ENCODE measurements at places on chromosomes 12 and 14.

DNA sequence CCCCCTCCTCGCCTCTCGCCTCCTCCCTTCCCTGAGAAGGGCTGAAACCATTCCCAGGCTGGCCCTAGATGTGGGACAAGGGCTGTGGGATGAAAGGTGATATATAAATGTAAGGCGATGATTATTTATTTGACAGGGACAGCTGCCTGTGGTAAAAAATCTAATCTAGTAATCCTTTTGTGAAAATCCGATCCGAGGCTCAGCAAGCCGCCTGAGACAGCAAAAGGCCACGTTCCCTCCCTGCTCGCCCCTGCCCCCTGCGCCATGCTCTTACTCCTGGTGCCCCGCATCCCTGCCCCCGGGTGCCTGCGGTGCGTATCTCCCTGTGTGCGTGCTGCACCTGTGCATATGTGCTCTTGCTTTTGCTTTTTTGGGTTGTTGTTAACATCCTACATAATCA, 65.2 kb downstream of the TSPAN9 start:
- no peak for DNase-seq

- peak; percentile 47 for DNase-seq
Observed at GRCh38 chr12:130164216-130164542, 1.9 kb downstream of the FZD10 start.

DNA sequence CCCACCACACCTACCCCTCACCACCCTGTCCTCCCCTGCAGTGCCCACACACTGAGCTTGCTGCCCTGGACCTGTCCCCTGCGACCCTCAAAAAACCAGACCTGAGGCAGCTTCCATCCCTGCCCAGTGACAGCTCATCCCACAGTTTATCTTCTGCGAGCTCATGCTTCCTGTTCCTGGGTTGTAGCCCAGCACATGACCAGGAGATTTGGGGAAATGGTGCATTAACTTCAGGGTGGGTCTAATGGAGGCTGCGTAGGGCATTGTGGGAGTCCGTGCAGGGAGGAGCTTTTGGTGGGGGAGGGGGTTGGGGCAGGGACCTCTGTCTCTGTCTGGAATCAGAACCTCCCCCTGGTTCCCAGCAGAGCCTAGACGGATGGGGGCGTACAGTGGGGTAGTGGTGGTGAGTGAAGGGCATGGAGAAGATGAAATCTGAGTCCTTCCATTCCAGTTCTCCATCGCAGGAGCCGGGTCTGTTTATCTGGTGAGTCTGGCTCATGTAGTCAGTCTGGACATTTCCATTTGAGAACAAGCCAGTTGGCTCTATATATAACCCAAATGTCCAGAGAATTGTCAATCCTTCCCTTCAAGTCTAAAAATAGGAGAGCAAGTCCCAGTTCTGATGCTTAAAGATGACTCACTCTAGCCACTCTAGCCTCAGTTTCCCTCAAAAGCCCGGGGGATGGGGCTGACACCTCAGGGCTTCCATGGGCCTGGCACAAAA, 270.9 kb downstream of the CACNA1C start:
- no peak for DNase-seq

GRCh38 chr12:89251342-89252271, 100.7 kb downstream of the DUSP6 start:
- DNase-seq = no peak

- DNase-seq = no peak
Observed at GRCh38 chr12:53197011-53197640, 9.9 kb downstream of the ITGB7 start.

DNA sequence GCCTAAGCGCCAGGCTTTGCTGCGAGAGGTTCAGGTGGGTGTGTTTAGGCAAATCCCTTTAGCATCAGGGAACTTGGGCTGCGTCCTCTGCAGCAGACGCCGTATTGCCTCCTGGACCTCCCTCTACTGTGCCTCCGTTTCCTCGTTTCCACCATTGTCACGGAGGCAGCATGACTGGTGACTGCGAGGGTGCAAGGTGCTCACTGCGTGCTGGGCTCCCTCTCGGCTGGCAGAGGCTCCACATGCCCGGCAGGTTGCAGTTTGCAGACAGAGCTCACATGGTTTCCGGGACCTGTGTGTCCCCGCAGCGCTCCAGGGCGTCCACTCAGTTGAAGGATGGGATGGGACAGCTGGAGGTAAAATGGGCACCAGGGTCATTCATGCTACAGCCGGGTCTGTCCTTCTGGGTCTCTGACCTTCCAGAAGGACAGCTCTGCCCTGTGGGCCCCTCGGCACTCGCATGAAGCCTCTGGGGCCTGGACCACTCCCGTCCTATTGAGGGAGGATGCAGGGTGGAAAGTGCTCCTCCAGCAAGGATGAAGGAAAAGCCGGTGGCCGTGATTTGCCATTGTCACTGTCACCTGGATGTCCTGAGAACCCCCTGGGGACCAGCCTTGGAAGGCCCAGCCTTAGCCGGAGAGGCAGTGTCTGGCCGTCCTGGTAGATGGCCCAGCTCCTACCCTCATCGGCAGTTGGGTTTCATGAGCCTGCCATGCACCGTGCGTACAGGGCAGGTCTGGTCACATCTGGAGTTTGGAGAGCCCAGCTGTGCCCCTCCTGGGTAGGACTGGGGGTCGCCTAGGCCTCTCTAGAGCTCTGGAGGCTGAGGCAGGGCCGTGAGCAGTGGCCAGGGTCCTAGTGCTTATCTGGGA, 146.5 kb downstream of the KIF26A start:
- DNase-seq = peak; percentile 49

- DNase-seq = no peak
Observed at GRCh38 chr14:76644855-76645518, 116.3 kb upstream of the VASH1 start.

DNA sequence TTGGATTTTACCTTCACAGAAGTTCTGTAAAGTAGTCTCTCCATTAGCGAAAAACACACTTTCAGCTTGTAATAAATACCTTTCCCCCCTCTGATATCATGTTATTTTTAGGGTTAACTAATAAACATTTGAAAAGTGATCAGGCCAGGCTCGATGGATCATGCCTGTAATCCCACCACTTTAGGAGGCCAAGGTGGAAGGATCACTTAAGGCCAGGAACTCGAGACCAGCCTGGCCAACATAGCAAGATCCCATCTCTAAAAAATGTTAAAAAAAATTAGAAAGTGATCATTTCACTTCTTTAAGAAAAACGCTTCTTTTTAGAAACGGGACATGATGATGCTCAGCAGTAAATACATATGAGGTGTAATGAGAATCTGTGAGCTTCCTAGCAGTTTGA, 2.0 kb downstream of the CDKL1 start:
- DNase-seq = no peak

- no peak for DNase-seq
Observed at GRCh38 chr12:126776026-126776655, 1490.8 kb upstream of the TMEM132C start.

DNA sequence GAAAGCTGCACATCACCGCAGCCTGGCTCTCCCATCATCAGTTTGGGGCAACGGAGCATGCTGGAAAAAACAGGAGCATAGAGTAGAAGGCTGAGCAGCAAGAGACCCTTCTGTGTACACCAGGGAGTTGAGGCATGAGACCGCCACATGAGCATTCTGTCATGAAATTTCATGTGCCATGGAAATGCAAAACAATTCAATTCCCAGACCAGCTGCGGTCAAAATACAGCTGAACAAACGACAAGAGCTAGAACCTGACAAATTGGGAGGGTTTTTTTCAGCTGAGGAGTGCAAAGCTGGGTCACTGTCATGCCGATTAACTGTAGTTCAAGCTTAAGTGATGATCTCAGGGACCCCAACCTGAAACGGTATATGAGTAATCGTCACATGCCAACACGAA, 37.1 kb downstream of the TMEM30B start:
- DNase-seq = no peak

GRCh38 chr12:108675792-108676191, 42.1 kb upstream of the SELPLG start:
- no peak for DNase-seq

DNA sequence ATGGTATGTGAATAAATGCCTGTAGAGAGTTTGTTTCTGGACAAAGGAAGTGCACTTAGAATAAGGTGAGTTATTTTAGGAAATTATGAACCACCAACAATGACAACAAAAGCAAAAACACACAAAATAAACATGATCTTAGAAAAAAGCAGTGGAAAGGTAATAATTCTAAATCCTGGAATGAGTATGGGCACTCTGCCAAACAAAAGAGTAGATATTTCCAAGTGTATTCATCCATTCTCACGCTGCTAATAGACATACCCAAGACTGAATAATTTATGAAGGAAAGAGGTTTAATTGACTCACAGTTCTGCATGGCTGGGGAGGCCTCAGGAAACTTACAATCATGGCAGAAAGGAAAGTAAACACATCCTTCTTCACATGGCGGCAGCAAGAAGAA, 269.3 kb upstream of the NPAS3 start:
- DNase-seq = no peak

DNA sequence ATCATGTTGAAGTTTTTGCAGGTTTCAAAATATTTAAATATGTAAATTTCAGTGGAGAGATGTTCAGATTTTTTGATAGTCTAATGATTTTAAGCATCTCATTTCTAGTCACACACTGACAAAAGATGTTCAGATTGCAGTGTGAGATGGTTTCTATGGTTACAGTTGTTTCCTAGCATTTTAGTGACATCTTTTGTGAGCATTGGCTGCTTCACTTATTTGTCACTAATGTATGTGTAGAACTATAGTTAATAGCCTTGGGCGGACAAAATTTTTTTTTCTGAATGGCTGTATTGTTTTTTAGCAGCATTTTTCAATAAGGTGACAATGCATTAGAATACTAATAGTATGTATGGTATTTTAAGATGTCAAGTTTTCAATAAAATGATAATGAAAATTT, 315.6 kb upstream of the PRKD1 start:
- no peak for DNase-seq

DNA sequence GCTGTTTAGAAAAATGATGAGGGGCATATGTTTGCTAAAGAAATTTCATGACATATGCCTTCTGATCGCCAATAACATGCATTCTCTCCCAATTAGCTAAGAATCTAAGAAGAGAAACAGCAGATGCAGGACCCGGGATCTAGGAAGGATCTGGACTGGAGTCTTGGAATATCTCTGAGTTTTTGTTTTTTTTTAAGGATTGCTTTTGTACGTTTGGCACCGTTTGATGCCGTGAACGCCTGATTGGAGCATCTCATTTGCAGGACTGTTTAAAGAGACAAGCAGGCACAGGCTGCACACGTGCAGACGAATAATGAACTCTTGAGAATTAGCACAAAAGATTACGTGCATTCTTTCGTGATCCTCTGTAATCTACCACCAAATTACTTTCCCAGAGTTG, 13.6 kb downstream of the EML1 start:
- no peak for DNase-seq

Data from sciatic nerve (tissue), 2 donors.